NCI-H226 (cell line): ENCODE measurements at places on chromosomes 5 and 9.

DNA sequence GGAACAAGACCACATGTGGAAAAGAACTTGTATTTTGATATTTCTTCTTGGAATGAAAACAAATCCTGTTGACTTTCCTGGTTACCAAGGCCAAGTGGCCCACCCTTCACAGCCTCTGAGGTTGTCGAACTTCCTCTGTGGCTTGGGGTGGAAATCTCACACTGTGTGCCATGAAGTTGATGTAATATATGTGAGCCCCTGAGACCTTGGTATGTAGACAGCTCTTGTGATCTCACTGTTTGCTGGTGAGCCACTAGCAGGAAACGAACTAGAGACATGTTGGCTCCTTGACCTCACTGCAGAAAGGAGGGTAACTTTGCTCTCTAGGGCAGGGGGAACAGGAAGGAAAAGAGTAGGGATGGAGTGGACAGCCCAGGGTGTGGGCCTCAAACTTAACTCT, 159.4 kb downstream of the ARHGAP26 start:
- no peak for DNase-seq

- no peak for DNase-seq
Measured at GRCh38 chr5:145101246-145101645, 733.9 kb downstream of the PRELID2 start.

DNA sequence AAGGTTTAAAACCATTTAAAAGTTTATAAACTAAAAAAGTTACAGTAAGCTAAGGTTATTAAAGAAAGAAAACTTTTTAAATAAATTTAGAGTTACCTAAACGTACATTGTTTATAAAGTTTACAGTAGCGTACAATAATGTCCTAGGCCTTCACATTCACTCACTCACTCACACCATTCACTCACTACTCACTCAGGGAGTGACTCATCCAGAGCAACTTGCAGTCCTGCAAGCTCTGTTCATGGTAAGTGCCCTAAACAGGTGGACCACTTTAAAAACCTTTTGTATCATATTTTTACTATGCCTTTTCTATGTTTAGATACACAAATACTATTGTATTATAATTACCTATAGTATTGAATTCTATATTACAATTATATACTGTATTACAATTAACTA, 190.8 kb upstream of the RASA1 start:
- DNase-seq, result peak; percentile 22

GRCh38 chr5:62640446-62640845, 61.8 kb downstream of the LRRC70 start:
- DNase-seq, result no peak

DNA sequence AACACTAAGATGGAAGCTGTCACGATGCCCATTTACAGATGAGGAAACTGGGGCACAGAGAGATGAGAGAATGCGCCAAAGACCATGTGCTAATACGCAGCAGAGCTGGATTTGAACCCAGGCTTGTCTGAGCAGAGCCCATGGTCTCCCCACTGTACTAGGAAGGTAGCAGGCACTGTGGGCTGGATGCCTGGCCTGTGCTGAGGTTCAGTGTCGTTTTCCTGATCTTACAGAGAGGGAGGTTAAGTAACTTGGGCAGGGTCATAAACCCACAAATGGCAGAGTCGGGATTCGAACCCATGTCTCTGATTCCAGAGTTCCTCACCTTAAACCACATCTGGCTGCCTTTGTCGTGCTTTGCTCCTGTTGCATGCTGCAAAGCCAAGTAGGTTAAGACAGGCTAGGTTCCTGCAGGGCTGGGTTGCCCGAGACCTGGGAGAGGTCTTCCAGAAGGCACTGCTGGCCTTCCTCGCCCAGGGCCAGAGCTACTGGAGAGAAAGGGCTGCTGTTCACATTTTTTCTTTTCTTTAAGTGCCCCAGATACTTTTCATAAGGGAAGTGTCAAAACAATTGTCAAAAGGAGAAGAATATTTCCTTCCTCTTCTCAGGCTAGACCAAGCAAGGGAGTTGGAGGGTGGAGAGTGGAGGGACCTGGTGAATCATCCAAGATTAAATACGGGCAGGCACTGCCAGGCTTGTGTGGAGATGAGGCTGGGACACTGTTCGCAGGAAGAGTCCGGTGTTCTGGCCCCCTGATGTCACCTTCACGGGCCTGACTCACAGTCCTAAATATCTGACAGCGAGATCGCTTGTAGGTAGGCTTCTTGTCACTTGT, 3.2 kb downstream of the NEK6 start:
- peak; percentile 75 for DNase-seq

DNA sequence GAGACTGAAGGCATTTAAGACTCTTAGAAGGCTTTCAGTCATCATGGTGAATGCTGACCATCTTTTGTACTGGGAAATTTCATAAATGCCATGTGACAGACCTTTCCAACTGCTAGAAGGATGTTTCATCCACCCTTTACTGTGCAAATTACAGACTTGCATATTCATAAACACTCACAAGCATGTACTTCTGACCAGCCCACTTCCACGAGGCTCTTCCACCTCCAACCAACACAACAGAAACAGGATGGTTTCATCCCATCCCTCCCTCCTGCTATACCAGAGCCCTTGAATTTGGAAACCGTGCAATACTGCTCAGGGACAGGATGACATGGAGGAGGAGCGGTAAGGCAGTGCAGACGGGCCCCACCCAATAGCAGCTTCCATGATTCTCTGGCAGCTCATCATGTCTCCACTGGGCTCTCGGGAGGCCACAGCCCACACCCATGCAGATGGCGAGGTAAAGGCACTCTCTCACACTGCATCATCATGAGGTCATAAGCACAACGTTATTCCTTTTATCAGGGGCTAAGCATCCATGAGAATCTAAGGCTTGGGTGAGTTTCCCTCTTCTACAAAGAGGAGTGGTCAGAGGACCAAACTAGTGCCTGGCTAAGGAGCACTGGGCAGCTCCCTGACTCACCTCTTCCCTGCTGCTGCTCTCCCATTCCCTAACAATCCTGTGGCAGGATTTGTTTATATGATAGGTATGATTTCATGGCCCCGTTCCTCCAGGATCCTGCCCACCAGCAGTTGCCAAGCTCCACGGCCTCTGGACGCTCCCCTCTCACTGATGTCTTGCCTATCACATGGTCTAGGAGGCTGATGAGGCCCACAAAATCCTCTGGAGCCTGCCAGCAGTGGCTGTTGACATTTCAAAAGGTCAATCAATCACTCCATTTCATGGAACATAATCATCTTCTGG, 94.4 kb upstream of the FSTL4 start:
- DNase-seq, result no peak
